SJCRH30 (cell line): ENCODE measurements at places on chromosomes 6 and 20. TPM values are rescaled to one million over a fixed set of nuclear protein-coding genes. Genes with fewer than 3 reads are reported as not detected.
A peak's percentile ranks its signal among the peaks of the same experiment; 100 is the strongest.

Gene DEFB113
- total RNA-seq: not detected in 2 replicates

DNA sequence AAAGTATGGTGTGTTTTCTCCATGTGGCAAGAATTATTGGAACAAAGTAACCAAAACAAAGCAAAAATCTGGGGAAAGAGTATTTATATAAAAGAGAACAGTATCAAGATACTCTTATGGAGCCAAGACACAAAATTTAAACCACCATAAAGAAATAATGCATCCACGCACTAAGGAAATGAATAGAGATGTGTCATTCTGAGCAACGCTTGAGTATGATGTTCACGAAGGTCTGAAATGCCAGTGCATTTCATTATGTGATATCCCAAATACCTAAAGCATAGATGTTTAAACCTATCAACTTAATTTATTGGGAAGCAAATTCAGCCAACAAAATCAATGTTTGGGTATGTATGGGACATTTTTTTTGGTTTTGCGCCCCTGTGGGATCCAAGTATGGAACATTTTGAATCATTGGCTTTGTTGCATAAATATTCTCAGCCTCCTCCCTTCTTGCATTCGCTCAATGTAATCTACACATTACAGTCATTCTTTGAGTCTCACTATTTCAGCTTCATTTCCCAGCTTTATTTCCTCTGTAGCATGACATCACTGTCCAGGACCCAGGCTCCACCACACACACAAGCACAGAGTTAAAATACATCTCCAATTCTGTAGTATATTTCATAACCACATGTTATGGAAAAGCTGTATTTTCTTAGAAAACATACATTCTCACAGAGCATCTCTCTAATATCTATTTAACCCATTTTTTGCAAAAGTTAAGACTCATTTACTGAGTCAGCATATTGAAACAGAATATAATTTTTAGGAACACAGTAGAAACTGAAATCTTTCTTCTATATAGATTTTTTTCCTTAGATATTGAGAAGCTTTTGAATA lies 11.6 kb upstream of the MOXD1 start:
- no peak for DNase-seq

DNA sequence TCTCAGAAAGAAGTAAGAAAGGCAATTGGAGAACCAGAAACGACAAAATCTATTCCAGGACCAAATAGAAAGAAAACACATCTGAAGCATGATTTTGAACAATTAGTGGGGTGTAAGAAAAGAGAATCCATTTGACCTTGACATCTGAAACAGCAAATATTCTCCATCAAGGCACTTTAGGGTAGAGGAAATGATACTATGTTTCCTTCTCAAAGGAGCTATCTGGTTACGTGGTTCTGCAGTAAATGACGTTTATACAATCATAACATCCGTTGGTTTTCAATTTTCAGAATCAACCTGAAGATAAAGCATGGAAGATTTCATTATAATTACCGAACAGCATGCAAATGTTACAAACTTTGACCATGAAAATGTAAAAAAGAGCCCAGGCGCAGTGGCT lies 8.2 kb upstream of the SIGLEC1 start:
- DNase-seq: no peak

Gene RIPPLY2
- 0.06 and 0.15 TPM in 2 replicates for total RNA-seq

Gene RAET1G
- not detected in 2 replicates for total RNA-seq

Gene BANF2
- not detected in 2 replicates for total RNA-seq

Gene C6orf58
- total RNA-seq: not detected in 2 replicates

GRCh38 chr6:12973386-12973785 lies 256.8 kb downstream of the PHACTR1 start:
- DNase-seq: no peak

DNA sequence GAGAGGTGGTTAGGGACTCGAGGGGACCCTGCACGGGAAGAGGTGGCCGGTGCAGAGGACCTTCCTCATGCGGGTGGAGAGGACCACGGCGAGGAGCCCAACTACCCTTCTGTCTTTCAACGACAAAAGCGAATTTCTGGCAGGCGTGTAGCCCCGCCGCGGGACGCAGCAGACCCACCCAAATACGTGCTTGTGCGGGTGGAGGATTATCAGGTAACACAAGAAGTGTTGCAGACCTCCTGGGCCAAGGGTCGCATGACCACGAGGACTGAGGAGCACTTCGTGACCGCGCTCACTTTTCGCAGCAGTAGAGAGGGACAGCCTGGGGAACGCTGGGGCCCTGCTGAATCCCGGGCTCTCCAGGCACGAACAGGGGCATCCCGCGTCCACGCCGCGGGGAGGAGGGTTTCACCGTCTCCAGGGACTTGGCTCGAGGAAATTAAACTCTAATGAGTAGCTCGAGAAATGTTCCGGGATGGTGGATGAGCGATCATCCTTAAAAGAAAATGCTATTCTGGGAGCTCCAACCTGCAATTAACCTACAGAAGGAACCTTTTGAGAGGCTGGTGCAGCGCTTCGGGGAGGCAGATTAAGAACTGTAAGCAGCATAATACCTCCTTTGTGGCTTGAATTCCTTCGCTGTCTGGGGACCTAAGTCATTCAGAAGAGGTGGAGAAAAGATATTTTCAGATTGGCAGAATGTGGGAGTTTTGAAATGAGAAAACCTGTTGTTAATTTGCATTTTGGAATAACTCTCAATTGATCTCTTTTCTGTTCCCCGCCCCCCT lies 804 bp downstream of the C6orf141 start:
- no peak for DNase-seq

DNA sequence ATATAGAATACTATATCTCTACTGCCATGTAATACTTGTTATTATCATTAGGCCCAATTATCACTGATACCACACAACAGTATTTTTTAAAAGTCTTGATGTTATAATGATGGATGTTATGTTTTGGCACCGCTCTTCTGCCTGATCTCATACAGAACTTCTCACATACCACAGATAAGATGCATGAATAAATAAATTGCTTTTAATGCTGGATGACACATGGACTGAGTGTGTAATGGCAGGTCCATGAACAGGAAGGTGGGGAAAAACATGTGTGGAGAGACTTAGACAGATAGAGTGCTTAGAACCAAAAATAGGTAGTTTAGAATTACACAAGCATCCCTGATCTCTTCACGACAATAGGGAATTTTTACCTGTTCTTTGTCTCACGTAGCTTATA lies 258.4 kb upstream of the MARCKS start:
- DNase-seq: no peak

- DNase-seq: no peak
Measured at GRCh38 chr20:53048387-53048786, 76.2 kb downstream of the TSHZ2 start.

GRCh38 chr20:25543068-25543467 lies 42.3 kb downstream of the NINL start:
- DNase-seq: peak; percentile 73

Gene CD93
- total RNA-seq: not detected in 2 replicates

DNA sequence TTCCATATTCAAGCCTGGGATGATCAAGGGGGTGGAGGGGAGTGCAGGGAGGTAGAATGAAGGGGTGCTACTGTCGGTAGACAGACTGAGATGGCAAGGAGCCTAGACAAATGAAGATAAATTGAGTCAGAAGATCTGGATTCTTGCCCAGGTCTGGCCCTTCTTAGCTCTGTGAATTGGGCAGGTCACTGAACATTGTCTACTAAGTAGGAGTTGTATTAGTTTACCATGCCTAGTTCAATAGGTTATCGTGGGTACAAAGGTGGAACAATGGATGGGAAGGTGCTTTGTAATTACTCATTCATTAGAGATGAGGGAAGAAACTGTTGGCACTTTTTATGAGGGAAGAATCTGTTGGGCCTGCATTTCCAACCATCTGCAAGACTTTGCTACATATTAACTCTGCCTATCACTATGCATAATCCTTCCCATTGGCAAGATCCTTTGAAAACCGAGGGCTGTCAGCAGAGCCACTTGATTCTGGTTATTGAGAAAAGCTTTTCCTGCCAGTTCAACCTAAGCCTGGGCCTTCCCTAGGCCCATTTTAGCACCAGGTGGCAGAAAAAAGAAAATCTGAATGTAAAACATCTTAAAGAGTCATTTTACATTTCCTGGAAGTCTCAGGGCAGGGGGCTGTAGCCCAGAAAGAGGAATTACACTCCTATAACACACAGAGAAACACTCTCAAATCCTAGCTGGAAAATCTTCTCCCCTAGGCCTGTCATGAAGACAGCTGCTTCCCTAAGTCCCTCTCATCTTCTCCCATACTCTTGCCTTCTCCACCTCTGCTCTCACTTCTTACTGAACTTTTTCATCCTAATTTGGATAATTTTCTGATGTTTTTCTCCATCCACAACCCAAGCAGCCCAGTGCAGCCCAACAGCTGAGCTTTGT lies 103.5 kb downstream of the CD24 start:
- no peak for DNase-seq

DNA sequence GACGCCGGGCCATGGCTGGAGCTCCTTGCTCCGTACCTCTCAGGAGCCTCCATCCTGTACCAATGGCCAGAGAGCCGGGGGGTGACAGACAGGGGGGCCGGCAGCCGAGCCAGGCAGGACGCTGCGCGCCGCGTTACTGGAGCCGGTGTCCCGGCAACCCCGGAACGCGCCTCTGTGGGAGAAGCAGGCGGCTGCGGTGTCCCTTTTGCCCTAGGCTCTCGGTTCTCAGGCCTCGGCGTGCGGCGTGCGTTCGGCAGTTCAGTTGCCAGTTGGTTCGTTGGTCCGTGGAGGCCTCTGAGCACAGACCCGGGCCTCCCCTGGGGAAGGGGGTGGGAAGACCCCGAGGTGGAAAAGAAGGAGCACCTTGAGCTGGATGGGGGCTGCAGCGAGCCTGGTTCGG lies at the start of gene SPATS1:
SPATS1 (plus strand) TSS at position 162 of the 400 bp plus-strand sequence. CDS start 446 bp downstream, outside the sequence.
- DNase-seq: peak; percentile 24

DNA sequence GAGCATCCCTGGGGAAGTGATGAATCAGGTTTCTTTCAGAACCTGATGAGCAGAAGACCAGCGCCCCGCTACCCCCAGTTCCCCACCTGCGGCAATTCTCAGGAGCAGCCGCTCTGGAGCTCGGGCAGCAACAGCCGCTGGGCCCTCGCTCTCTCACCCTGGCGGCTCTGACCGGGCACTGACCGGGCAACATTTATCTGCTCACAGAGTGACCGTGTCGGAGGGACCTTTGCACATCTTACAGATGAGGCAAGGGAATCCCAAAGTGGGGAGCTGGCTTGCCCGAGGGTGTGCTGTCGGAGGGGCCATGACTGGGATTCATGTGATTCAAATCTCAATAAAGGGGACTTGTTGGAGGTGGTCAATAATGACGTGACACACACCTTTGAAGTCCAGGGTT lies 26.2 kb upstream of the KCNK16 start:
- no peak for DNase-seq

DNA sequence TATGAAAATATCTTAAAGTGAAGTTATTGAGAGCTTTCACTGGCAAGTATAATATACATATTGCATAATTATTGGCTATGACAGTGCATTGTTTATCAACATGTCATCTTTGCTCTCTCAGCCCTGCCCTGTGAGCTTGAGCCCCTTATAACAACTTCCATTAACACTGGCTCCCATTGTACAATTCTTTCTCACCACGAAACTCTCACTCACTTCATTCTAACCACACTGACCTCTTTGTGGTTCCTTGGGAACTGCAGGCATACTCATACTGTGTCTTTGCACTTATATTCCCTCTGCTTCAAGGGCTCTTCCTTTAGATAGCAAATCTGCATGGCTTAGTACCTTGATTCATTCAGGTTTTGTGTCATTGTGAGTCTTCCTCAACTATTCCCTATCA lies 411.8 kb downstream of the CDKAL1 start:
- peak; percentile 26 for DNase-seq

GRCh38 chr6:117195728-117196127 lies 69.6 kb upstream of the VGLL2 start:
- DNase-seq: peak; percentile 24

DNA sequence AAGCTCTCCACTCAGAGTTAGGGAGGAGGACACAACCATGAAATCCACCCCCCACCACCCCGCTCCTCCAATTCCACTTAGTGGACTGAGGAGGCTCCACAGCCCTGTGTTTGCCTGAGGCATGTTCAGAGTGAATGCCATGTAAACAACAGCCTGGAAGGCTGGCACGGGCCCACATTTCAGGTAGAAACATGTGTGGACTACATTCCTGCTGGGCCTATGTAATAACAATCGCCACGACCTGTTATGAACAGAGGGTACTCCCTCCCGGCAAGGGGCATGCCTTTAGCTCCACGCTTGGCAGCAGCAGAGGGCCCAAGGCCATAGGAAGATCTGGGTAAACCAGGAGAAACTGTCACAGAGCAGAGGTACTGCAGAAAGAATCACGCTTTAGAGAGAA lies 65.5 kb downstream of the ISM1 start:
- no peak for DNase-seq

GRCh38 chr20:63547725-63548480 lies at the start of gene SRMS:
Gene SRMS, minus strand, starts transcription at chr20:63547749. Its CDS starts 286 bp downstream, at chr20:63547463.
- no peak for DNase-seq

- DNase-seq: no peak
Measured at GRCh38 chr20:64077094-64077493, 2.2 kb downstream of the RGS19 start.

DNA sequence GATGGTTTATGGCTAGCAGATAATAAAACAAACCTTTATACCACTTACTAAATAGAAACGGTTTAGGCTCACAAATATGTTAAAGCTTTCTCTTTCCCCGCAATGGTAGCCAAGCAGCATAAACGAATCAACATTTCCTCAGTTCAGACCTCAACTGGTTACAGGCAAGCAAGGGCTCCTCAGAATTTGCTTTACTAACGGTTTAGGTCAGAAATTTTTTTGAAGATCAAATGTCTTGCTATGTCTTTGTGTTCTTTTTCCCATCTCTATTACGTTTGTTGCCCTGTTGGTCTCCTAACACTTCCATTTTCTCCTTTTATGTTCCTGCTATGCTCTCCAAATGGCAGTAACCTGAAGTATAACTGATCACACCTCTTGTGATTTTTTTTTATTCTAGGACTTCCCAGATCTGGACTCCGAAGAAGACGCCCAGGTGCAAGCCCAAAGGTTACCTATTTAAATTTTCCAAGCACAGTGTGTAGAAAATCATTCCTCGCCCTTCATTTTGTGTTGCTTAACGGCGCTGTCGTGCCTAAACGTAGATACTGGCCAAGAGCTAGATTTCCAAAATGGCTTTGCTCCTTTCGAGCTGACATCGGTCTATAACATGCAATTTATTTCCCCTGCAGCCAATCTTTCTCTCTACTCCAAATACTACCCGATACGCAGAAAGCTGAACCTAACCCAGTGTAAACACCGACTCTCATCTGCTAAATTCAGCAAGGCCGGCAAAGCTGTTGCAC lies 717 bp upstream of the ASF1A start:
- peak; percentile 83 for DNase-seq

- peak; percentile 37 for DNase-seq
Measured at GRCh38 chr20:55057779-55058415, 582.5 kb downstream of the DOK5 start.

DNA sequence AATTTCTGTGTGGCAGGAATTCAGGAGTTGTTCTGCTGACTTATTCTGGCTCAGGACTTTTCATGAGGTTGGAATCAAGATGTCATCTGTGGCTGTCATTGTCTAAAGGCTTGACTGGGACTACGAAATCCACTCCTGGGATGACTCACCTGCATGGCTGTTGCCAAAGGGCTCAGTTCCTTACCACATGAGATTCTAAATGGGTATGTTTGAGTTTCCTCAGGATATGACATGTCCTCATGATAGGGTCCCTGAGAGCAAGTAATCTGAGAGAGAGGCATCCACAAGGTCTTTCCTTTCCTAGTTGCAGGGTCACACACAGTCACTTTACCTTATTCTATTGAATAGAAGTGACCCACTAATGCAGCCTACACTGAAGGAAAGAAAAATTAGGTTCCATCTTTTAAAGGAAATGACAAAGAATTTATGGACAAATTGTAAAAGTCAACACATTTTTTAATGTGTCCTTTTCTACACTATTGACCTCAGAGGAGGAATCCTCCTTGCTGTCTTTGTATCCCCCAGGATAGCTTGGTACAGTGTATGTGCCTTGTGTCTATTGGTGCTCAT lies 1025.0 kb upstream of the GJE1 start:
- DNase-seq: peak; percentile 27

- DNase-seq: no peak
Measured at GRCh38 chr6:128519931-128520435, 416 bp downstream of the PTPRK start.
